GM10248 (cell line): ENCODE measurements at places on chromosomes 3 and 15.

- DNase-seq: no peak
Measured at GRCh38 chr3:161406594-161407555, 35.6 kb upstream of the SPTSSB start.

DNA sequence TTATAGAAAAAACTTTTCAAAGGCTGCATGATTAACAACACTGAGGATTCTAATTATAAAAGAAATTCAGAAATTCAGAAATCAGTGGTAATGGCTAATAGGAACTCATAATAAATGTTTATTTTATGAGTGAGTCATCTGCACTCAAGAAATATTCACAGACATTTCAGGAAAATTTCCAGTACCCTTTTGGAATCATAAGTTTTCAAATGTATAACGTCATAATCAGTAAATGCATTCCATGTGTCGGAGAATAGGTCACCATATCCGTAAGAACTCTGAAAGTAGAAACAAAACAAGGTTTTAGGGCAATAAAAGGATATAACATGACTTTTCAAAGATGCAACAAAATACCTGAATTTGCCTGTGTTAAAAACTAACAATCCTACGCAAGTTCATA, 24.7 kb downstream of the EOGT start:
- no peak for DNase-seq

DNA sequence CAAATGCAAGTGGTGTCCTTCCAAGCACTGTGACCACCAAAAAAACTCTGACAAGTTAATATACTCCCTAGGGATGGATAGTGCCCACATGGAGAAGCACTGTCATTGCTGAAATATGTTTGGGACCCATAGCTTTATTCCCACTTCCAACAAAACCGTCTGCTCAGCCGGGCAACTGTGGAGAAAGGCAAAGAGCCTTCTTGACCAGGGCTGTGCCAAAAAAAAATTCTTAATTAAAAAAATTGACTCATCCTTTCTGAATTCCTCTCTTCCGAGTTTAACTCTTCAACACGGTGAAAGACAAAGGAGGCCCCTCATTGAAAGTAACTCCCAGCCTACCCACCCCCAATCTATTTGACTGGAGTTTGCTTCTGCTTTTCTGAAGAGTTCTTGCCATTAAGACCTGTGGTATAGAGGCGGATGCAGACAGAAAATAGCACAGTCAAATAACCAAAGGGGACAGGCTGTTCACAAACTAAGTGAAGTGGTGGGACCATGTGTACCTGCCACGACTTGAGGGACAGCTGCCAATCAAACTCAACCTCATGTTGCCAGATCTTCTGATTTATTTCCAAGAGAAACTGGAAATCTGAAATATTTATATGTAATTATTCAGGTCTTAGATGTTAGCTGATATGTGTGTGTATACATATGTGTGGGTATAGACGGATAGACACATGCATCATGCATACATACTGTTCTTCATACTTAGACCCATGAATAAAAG, 135.4 kb upstream of the PFN2 start:
- no peak for DNase-seq

DNA sequence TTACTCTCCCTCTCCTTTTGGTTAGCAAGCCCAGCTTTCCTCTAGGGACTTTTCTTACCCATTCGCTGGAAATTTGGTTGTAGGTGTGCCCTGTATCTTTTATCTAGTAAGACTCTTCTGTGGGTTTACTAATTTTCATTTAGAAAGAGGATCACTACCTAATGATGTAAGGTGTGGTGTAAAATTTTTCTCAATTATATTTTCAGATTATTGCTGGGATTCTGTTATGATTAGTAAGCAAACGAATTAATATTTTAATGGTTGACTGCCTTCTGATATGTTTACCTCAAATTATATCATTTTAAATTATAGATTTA, 28.5 kb downstream of the PLCL2 start:
- DNase-seq: no peak

DNA sequence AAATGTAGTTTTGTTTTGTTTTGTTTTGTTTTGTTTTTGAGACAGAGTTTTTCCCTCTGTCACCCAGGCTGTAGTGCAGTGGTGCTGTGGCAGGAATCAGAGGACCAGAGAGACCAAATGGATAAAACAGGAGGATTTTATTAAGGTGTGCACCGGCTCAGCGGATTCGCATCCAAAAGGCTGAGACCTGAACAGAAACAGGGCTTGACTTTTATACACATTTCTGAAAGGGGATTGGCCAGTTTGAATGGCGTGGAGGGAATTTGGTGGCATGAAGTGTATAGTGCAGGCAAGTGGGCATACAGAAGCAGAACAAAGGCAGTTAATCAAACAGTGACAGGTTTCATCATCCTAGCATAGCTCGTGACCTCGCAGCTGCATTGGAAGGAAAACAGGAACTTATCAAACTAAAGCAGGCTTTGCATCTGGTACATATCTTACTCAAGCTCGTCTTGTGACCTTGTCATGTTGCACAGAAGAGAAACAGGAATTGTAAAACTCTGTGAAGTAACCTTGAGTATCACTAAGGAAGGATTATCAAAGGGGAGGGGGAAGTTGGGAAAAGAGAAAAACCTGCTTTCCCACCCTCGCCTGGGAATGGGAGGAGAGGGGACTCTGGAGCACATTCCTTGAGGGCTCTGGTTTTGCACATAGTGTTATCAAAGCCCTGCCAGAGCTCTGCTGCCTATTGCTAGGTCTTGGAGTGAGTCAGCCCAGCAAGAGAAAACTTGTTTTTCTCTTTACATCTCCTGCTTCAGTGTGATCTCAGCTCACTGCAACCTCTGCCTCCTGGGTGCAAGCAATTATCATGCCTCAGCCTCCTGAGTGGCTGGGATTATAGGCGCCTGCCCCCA, 38.5 kb downstream of the C3orf62 start:
- no peak for DNase-seq
